CD4-positive, CD25-positive, alpha-beta regulatory T cell (primary cell): ENCODE measurements at places on chromosomes 12 and 14. TPM values are rescaled to one million over a fixed set of nuclear protein-coding genes. Genes with fewer than 3 reads are reported as not detected.

- DNase-seq, result no peak
Measured at GRCh38 chr14:106187216-106187615, 660.8 kb downstream of the TMEM121 start.

GRCh38 chr12:26123482-26123980, 1.3 kb downstream of the BHLHE41 start:
- no peak for DNase-seq

GRCh38 chr12:49790741-49791555, 37.3 kb downstream of the NCKAP5L start:
- DNase-seq, result no peak

GRCh38 chr12:131797588-131797934, 30.6 kb upstream of the MMP17 start:
- DNase-seq, result no peak

DNA sequence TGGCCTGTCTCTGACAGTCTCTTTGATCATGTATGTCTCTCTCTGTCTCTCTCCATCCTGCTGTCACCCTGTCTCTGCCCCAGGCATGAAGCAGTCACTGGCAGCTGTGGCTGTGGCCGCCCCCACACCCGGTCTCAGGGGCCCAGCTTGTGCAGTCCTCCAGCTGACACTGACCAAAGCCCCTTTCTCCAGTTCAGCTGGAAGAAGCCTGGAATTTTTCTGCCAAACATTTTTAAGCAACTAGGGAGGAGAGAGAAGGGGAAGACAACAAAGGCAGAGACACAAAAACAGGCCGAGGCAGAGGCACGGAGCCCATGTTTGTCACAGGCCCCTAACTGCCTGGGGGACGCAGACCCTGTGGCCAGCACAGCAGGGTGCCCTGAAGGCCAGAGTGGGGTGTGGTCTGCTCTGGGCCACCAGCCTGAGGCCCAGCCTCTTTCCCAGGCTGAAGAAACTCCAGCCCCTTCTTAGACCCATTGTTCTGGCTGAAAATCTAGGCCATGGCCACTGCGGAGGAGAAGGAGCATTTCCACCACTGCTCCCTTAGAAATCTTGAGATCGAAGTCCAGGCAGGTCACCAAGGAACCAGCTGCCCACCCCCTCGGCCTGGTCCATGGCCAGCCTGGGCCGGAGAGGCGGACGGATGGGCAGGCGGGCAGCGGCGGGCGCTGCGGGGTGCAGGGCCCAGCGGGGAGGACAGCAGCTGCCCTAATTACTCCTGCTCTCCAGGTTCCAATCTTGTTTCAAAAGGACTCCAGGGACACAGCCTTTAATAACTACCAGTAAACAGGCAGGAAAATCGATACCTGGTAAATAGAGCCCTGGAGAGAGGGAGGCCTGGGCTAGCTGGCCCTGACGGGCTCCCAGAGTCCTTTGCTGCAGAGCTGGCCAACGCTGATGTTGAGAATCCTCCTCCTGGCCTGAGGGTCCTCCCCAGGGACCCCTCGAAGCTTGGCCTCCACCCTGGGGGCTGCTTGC, 14.9 kb downstream of the DTX1 start:
- no peak for DNase-seq

The ALDH1L2 gene
- not detected for polyA plus RNA-seq

The GYS2 gene
- 0.09 TPM for polyA plus RNA-seq
